ENCODE measurements at places on chromosomes 12 and 14.

GRCh38 chr12:11655842-11656241 lies 6.4 kb downstream of the ETV6 start:
- DNase-seq, result no peak

- no peak for DNase-seq
Observed at GRCh38 chr14:75431827-75432226, 4.0 kb downstream of the JDP2 start.

DNA sequence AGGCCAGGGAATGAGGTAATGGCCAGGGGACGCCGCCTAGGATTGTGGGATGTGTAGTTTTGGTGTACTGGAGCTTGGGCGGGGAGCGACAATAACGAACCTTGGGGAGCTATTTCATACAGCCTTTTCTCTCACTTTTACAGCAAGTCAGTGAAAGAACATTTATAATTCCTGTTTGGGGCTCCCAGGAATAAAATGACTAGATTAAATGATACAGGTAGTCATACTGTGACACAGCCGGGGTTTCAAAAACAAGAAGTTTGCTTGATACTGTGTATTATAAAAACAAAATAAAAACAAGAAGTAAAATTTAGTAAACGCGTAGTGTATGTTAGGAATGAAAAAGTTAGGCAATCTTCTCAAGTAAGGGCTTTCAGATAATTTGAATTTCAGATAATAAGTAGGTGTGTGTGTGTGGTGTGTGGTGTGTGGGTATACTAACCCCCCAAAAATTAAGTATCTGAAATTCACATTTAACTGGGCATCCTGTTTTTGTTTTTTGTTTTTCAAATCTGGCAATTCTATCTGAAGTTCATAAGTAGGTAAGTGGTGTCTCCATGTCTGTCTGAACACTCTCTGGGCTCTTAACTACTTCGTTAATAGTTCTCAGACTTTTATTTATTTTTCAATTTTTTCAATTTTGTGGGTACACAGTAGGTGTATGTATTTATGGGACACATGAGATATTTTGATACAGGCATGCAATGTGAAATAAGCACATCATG lies 458 bp upstream of the DCTN2 start:
- DNase-seq, result no peak

GRCh38 chr12:108043750-108044533 lies 85.1 kb upstream of the WSCD2 start:
- DNase-seq, result no peak

- DNase-seq, result peak; percentile 73
Observed at GRCh38 chr12:64826234-64826633, 1.8 kb downstream of the TBC1D30 start.

GRCh38 chr12:31663576-31663975 lies 4.1 kb downstream of the ETFBKMT start:
- no peak for DNase-seq

DNA sequence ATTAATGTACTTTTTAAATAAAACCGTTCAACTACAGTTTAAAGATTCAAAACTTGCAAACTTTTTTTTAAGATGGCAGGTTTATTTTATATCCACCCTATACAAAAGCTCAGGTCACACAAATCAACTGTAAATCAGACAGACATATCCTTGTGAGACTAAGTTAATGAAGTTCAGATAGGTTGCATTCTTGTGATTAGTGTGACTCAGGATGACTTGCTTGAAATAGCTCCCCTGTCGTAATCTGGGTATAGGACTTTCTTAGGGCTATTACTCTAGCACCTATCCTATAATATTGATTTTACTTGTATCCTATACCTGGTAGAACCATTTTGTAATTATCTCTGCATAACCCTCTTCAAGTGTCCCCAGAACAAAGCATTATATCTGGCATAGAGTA lies 9.5 kb upstream of the PRKD1 start:
- no peak for DNase-seq

- no peak for DNase-seq
Observed at GRCh38 chr12:15977999-15978951, 67.1 kb downstream of the DERA start.

DNA sequence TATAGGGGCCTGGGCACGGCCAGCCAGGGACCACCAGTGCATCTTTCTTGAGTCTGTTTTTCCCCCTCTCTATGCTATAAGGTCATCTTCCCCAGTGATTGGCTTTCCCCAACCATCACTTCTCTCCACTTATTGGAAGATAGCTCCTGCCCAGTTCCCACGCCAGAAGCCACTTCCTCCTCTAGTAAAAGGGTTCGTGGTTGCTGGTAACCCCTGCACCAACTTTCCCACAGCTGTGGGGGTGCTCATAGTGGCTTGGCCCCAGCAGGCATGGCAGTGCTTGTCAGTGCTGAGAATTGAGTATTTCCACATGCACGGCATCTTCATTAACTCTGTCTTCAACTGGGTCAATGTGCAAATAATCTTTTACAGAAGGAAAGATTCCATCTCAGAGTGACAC lies 215.4 kb downstream of the FOXN3 start:
- no peak for DNase-seq

GRCh38 chr12:64452559-64453329 lies 824 bp downstream of the TBK1 start:
- no peak for DNase-seq

DNA sequence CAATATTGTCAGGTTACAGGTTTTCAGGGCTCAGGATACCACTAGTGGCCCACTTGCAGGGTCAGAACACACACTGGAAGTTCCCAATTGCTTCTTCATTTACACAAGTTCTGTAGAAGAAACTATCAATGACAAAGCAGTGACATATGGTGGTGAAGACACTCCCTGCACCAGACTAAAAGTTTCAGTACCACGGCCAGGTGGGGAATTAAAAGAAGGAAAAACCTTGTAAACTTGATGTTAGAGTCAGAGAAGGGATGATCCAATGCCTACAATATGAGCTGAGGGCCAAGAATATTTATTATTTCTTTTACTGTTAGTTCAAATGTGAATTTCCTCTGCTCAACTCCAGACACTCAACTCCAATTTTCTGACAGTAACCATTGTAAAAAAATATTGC lies 31.8 kb upstream of the CHST11 start:
- no peak for DNase-seq

- DNase-seq, result no peak
Observed at GRCh38 chr12:31533470-31533869, 57.5 kb downstream of the DENND5B start.

- no peak for DNase-seq
Observed at GRCh38 chr12:98725476-98726247, 80.6 kb downstream of the APAF1 start.

GRCh38 chr12:16323638-16324037 lies 23.8 kb upstream of the MGST1 start:
- no peak for DNase-seq

DNA sequence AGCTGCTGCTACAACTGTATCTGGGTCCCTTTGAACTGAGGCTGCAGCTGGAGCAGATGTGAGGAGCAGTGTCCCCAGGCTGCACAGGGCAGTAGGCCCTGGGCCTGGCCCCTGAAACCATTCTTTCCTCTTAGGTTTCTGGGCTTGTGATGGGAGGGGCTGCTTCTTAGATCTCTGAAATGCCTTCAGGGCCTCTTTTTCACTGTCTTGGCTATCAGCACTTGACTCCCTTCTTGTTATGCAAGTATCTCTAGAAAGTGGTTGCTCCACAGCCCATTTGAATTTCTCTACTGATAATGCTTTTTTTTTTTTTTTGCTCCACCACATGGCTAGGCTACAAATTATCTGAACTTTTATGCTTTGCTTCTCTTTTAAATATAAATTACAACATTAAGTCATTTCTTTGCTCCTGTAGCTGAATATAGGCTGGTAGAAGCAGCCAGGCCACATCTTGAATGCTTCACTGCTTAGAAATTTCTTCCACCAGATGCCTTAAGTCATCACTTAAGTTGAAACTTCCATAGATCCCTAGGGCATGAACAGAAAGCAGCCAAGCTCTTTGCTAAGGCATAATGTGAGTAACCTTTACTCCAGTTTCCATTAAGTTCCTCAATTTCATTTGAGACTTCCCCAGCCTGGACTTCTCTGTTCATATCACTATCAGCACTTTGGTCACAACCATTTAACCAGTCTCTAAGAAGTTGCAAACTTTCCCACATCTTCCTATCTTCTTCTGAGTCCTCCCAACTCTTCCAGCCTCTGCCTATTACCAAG lies 41.1 kb downstream of the ACSM4 start:
- no peak for DNase-seq

DNA sequence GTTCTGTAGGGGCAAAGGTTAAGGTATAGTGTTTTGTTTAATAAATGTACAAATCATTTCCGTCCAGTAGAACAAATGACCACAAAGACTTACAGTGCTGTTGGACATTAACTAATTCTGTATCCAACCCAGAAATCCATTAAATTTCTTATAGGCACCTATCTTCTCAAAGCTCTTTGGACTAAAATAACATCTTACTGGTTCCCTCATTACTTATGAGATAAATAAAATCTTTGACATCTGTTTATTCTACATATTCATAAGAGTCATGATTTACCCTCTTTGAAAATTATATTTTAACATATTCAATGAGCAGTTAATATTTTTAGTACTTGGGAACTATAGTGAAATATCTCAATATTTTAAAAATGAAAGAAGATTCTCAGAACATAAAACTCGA lies 102.7 kb upstream of the G2E3 start:
- no peak for DNase-seq

DNA sequence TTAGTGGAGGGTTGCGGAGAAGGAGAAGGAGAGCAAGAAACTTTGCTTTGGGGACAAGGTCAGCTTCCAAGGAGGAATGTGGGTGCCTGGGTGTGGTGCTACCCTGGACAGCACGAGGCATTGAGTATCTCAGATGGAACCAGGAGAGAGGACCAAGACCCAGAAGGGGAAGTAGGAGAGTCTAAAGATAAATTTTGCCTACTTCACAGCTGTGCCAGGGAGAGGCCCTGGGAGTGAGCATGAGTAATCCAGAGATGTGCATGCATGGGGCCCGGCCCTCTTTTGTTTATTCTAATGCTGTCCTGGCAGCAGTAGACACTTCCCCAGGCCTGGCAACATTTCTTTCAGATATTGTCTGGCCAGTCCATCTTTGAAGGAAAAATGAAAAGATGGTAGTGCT lies 49.5 kb upstream of the GNPNAT1 start:
- no peak for DNase-seq

- no peak for DNase-seq
Observed at GRCh38 chr12:78004249-78005093, 173.8 kb downstream of the NAV3 start.

- DNase-seq, result no peak
Observed at GRCh38 chr12:5648692-5649359, 216.9 kb downstream of the NTF3 start.

GRCh38 chr12:57810450-57810849 lies 8.1 kb downstream of the AVIL start:
- no peak for DNase-seq

DNA sequence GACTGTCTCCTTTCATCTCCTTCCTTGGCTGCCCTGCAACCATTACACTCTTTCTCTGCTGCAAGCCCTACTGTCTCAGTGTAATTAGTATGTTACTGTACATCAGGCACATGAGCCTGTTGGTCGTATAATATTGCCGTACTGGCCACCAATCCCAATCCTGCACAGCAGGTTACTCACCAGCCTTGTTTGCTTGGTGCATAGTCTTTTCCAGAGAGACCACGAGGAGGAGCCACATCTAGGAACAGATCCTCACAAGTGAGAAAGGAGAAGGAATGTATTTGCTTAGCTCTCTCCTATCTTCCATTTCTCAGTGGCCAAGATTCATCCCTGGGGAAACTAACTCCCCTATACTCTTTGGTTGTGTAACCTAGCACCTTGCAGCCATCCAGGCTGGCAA lies 33.0 kb upstream of the BICDL1 start:
- no peak for DNase-seq

DNA sequence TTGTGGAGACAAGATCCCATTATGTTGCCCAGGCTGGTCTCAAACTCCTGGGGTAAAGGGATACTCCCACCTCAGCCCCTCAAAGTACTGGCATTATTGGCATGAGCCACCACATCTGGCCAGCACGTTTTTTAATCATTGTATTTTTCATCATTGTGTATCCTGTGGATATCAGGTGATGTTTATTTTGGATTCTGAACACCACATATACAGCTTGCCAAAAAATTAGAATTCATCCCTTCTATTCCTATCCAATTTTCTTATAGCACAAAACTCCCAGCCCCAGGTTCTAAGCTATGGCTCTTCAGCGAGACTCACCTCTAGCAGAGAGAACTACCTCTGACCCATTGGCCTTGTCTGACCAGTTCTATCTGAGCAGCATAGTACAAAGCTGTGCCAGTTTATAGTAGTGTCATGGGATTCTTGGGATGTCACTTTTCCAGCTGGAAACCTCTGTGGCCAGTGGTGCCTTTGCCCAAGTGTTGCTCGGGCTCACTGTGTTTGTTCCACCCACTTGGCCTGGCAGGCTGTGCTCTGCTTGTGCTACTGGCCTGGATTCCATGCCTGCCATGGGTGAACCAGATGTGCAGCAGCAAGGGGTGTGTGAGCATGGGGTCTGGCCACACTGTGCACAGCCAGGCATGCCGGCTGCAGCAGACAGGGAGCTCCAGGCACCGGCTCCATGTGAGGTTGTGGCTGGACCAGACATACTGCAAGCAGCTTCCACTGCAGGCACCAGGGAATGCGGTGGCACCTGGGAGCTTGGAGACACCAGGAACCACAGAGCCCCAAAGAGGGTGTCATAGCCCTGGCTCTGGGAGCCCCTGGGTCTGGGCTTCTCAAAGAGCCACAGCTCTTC lies 37.2 kb downstream of the TIMELESS start:
- DNase-seq, result no peak

GRCh38 chr14:75295061-75295461 lies 16.4 kb downstream of the FOS start:
- DNase-seq, result peak; percentile 75

- no peak for DNase-seq
Observed at GRCh38 chr12:26749781-26750180, 83.2 kb downstream of the ITPR2 start.

DNA sequence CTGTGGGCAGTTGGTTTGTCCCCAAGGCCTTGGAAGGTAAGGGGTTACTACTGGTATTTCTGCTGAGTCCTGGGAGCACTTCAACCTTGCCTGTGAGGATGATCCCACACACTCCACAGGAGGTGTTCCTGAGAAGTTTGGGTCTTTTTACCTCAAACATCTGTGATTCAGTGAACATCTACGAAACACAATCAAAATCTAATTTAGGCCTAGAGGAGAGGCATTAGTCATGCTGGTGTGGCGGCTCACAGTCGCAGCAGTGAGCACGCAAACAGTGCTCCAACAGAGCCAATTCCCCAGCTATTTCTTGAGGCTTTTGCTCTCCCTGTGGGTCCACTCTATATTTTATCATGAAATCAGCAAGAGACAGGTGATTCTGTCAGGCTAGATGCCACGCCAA lies 107.6 kb downstream of the APAF1 start:
- DNase-seq, result no peak

DNA sequence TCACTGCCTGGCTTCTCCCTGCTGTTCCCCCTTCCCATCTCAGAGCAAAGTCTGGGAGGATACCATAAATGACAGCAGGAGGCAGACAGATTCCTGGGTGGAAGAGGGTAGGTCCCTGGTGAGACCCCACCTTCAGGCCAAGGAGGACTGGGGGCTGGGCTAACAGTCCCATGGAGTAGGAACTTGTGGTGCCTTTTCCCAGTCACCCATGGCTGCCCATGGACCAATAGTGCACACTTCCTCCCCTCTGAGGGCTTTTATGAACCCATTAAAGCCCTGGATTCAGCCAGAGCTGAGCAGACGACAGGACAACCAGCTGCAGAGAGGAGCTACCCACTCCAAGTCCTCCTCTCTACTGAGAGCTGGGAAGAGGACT lies 36.6 kb upstream of the OR5AU1 start:
- no peak for DNase-seq

GRCh38 chr14:35877276-35877675 lies 51.1 kb downstream of the BRMS1L start:
- DNase-seq, result no peak
